ENCODE measurements at places on chromosomes 3 and 15.

GRCh38 chr3:176147251-176147650 is 1050.0 kb downstream of the TBL1XR1 start:
- DNase-seq: no peak

DNA sequence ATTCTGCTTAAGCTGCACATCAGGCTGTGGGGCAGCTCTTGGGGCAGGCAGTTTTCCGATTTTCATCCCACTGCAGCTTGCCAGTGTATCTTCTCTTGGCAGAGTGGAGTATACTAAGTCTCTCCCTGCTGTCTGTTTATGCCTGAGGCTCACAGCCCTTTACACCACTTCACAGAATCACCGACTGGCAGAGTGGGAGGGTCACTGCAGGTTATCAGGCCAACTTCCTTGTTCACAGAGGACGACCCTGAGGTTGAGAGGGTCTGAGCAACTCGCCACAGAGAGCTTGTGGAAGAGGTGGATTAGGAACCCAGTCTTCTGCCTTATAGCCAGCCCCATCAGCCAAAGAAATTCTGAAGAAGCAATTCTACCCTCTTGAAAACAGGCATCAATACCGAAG is 30.9 kb downstream of the KIF9 start:
- DNase-seq: no peak

DNA sequence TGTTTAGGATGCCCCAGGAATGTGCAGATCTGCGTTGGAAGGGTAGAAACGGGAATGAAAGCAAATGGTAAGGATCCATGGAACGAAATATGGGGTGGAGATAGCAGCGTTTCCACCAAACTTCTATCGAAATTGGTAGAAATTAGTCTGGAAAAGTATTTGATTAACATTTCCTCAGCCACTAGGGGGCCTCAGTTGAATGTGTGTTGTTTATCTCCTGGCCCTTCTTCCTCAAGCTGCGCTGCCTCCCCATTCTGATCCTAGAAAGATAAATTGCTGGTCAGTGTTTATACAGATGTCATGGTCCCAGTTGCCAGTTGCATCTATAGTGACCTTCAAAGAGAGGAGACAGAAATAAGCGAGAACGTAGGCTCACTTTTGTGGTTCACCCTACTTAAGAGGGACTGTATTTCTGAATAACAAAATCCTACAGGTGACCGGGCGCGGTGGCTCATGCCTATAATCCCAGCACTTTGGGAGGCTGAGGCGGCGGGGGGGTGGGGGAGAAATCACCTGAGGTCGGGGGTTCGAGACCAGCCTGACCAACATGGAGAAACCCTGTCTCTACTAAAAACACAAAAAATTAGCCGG is 457.1 kb downstream of the SQOR start:
- no peak for DNase-seq

DNA sequence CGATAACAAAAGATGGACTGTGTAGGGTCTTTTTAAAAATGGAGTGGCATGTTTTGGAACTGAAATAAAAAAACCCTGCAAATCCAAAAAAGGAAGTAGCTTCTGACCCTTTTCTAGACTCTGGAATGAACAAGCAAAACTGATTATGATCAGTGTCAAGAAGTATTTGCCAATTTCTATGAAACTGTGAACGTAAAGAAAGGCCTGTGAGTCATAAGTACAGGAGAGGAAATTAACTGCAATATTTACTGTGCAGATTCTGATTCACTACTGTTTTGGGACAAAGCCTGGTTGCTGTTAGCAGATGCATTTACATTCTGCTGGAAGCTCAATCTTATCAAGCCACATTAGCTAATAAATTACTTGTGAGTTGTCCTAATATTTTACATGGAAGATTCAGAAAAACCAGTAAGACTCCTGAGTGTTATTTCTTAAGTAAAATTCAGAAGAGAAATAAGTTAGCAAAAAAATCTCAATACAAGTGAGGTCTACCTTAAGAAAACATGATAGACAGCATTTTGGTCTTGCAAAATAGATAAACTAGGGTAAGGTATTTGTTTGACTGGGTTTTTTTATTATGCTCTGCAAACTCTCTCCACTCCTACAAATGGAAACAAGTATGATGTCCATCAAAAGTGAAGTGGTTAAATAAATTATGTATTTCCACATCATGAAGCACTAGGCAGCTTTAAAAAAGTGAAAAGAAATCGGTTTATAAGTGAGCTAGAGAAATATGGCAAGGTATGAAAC is 90.2 kb upstream of the LMOD3 start:
- DNase-seq: no peak

DNA sequence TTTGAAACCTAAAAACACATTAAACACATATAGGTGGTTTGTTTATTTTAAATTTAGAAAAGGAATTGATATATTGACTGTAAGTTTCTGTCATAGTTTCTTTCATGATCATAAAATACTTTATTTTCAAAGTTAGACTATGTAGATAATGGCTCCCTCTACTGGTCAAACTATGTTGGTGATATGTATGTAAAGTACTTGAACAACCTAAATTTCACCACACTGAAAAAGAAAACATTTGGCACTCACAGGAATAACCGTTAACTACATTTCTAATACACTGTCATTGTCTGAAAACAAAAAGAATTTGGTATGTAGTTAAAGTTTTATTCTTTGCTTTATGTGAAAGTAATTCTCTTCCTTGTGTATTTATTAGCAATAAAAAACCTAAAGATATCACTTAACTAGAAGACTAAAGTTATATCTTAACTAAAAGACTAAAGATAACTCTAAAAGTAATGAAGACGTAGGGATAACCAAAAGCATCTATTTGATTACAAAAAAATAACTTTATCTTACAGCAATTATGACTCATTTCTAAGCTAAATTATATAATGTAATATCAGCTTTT is 427.5 kb downstream of the VGLL3 start:
- DNase-seq: no peak

GRCh38 chr15:69337138-69337537 is 38.4 kb downstream of the PAQR5 start:
- DNase-seq: no peak

DNA sequence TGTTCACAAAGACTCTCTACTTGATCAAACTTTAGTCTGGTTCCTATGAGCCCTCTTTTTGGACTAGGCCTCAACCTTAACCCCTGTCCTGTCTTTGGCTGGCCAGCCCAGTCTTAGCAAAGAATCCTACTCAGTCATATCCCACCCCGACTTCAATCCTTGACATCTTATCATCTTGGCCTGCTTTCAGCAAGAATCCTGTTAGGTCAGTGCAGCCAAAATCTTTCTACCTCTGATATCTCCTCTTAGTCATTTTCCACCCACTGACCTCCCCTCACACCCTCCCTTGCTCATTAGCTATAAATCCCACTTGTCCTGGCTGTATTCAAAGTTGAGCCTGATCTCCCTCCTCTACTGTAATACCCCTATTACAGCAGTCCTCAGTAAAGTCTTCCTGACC is 286.1 kb downstream of the MAGI1 start:
- DNase-seq: no peak

DNA sequence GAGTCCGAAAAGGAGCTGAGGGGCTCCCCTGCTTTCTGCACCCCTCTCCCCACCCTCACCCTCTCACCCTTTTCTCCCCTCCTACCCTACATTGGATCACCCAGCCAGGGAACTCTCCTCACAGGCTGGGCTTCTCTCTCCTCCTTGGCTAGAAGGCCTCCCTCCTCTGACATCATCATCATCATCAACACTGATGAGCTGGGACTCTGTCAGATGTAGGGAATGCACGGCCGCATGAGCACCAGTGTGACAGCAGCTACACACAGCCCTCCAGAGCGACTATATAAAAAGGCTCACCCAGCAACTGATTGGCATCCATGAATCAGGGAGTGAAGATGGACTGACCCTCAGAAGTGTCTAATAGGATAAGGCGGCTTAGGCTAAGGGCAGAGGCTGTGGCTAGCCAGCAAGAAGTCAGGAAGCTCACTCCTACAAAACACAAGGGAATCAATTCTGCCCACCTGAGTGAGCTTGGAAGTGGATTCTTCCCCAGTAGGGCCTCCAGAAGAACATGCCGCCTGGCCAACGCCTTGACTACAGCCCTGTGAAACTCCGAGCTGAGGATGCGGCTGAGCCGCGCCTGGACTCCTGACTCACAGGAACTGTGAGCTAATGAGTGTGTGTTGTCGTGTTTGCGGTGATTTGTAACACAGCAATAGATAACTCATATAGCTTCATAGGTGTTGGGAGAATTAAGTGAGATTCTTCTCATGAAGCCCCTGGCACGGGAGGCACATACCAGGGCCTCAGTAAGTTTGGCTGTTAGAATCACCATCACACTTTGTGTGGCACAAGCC is 147.6 kb downstream of the FAM43A start:
- DNase-seq: no peak

- DNase-seq: no peak
These were observed 399.8 kb downstream of the SHQ1 start for GRCh38 chr3:72448375-72448823.

DNA sequence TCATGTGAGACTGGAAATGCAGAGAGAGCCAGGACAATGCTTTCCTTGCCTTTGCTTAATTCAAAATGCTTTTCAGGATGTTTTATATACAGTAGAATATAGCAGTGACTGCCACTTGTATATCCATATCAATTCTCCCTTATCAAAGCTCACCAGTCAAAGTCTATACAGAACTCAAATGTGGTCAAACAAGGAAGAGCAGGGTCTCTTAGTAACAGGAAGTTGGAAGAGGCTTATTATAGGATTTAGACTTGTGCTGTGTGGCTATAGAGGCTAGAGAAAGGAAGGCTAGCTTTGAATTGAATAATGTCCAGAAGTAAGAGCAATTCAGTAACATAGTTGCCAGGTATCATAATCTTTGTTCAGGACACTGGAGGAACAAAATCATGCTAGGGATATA is 4.4 kb upstream of the SI start:
- no peak for DNase-seq

- DNase-seq: no peak
These were observed 748.3 kb upstream of the NECTIN3 start for GRCh38 chr3:110323349-110323748.

- no peak for DNase-seq
These were observed 454.7 kb downstream of the PYDC2 start for GRCh38 chr3:191915712-191916111.

GRCh38 chr3:10695595-10696285 is 120.3 kb upstream of the SLC6A11 start:
- no peak for DNase-seq

GRCh38 chr3:69987833-69988232 is 11.7 kb upstream of the SAMMSON start:
- no peak for DNase-seq

GRCh38 chr3:145696011-145696410 is 465.0 kb downstream of the PLOD2 start:
- DNase-seq: no peak

- DNase-seq: peak; percentile 50
These were observed 1.5 kb downstream of the CRYBG3 start for GRCh38 chr3:97823046-97824004.

- DNase-seq: no peak
These were observed 122.7 kb downstream of the B3GALNT1 start for GRCh38 chr3:160982491-160982890.

- no peak for DNase-seq
These were observed 314.9 kb upstream of the TMCO5A start for GRCh38 chr15:37619358-37620042.

GRCh38 chr3:144351773-144352365 is 380.2 kb downstream of the DIPK2A start:
- no peak for DNase-seq

- DNase-seq: no peak
These were observed 57.2 kb downstream of the MYO9A start for GRCh38 chr15:72060687-72061250.

DNA sequence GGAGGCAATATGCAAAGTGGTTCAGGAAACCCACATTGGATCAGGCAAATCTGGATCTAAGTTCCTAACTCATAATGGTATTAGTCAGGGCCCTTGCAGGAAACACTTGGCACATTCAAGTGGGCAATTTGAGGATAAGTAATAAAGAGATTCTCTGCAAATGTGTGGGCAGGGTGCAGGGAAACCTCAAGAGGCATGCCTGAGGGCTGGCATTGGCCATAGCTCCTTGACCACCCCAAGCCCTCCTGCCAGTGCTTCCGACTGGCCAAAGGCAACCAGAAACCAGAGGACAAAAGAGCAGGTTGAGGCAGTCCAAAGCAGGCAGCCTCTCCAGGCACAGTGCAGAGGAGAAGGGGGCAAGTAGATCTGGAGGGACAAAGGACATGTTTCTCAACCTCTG is 130.8 kb upstream of the SNTN start:
- no peak for DNase-seq

GRCh38 chr3:3031326-3031725 is 78.8 kb downstream of the IL5RA start:
- DNase-seq: no peak

DNA sequence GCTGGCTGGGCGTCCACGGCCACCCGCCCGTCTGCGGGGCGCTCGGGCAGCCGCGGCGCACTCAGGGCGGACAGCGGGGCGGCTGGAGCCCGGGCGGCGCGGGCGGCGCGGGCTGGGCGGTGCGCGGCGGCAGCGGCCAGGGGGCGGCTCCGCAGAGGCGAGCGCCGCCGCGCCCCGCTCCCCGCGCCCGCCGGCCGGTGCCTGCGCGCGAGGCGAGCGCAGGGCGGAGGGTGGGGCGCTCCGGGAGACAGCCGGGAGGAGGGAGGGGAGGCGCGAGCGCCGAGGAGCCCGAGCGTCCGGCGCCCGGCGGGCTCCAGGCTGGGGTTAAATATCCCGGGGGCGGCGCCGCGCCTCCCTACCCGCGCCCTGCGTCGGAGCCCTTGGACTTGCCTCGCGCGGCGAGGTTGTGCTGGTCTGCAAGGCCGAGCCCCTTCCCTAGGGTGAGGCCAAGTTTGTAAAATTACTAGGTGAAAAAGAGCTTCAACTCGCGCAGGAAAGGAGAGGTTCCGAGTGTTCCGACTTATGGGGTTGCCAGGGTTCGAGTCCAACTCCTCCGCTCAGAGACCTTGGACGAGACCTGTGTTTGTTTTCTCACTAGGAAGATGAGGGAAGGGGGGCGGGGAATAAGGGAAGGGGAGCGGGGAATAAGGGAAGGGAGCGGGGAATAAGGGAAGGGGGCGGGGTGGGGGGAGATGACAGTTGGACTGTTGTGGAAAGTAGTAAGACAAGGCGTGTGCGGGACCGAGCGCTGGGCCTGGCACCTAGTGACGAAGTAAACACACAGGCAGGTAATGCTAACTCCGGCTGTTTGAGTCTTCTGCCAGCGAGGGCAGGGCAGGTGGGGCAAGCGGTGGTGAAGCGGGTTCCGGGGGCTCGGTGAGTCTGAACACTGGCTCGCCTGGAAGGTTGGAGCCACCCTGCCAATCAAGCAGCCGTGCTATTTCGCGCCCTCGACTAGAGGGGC is at the start of gene TNFAIP8L3:
Gene TNFAIP8L3, minus strand, starts transcription at position 301 of the 964 bp plus-strand sequence. CDS start 311 bp downstream, outside the sequence.
- peak; percentile 70 for DNase-seq

GRCh38 chr3:126618021-126618420 is 36.9 kb downstream of the TXNRD3 start:
- DNase-seq: no peak

- DNase-seq: no peak
These were observed 44.4 kb upstream of the SLC6A11 start for GRCh38 chr3:10771486-10772270.

- peak; percentile 52 for DNase-seq
These were observed 3.2 kb downstream of the ZDHHC19 start for GRCh38 chr3:196207833-196208607.

DNA sequence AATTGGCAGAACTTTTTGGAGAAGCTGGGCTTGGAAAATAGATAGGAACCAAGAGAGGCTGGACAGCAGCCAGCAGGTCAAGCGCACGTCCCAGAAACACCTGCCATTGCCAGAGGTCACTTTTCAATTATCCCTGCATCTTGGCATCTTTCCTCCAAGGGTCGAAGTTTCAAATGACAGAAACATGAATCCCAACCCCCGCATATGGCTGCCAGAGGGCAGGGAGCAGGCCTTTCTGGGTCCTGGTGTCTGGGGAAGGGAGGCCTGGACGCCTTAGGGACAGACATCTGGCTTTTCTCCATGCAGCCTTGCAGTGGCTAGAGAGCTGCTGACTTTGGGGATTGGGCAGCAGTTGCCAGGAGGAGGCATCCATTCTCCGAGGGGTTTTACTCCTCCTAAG is 164.5 kb upstream of the TPM1 start:
- DNase-seq: no peak
